ENCODE measurements at places on chromosomes 7 and 10. TPM values are rescaled to one million over a fixed set of nuclear protein-coding genes. Genes with fewer than 3 reads are reported as not detected.

- no peak overlapping the region for H3K4me3 ChIP-seq
- no peaks in the 10 kb centered on the region for H3K36me3 ChIP-seq
- H3K27ac ChIP-seq: no peak overlapping the region
- no peaks in the 10 kb centered on the region for H3K27me3 ChIP-seq
- no peaks in the 10 kb centered on the region for H3K4me1 ChIP-seq
Observed at GRCh38 chr7:26265499-26266075, 26.1 kb upstream of the SNX10 start.

TSPAN33 gene
- 34.5 TPM for total RNA-seq

RADIL gene
- total RNA-seq: 5.8 TPM

- no peak overlapping the region for H3K4me3 ChIP-seq
- H3K36me3 ChIP-seq: no peaks in the 10 kb centered on the region
- no peaks in the 10 kb centered on the region for H3K27me3 ChIP-seq
- no peak overlapping the region for H3K27ac ChIP-seq
- no peak for DNase-seq
- no peaks in the 10 kb centered on the region for H3K4me1 ChIP-seq
Observed at GRCh38 chr7:35390146-35390545, 136.2 kb upstream of the TBX20 start.

ADAM22 gene
- total RNA-seq: 10.7 TPM

GPR141 gene
- 2.6 TPM for total RNA-seq

TMEM270 gene
- not detected for total RNA-seq

- H3K4me3 ChIP-seq: no peak overlapping the region
- peaks cover 7% of the 10 kb centered on the region for H3K4me1 ChIP-seq
- H3K27ac ChIP-seq: no peak overlapping the region
- H3K36me3 ChIP-seq: no peaks in the 10 kb centered on the region
Observed at GRCh38 chr10:69403519-69403918, 13.2 kb downstream of the TACR2 start.

DNA sequence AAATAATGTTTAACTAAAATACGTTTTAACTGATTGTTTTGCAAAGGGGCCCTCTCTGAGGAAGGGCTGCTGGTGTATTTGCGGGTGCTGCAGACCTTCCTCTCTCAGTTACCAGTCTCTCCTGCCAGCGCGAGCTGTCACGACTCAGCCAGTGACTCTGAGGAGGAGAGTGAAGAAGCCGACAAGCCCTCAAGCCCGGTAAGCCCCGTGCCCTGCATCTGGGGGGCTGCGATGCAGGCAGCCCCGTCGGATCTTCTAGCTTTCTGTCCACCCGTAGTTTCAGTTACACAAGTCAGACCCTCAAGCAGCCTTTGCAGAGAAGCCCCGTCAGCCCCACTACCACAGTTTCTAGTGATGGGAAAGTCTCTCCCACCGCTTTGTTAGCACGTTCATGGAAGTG is 45.1 kb downstream of the UBE3C start:
- H3K27me3 ChIP-seq: no peaks in the 10 kb centered on the region
- no peak for DNase-seq
- H3K27ac ChIP-seq: no peak overlapping the region
- H3K4me3 ChIP-seq: no peak overlapping the region

- no peak overlapping the region for H3K27ac ChIP-seq
- H3K36me3 ChIP-seq: no peaks in the 10 kb centered on the region
- no peaks in the 10 kb centered on the region for H3K27me3 ChIP-seq
- no peak for DNase-seq
- no peaks in the 10 kb centered on the region for H3K4me1 ChIP-seq
Observed at GRCh38 chr10:28910956-28911355, 233.6 kb downstream of the BAMBI start.

DNA sequence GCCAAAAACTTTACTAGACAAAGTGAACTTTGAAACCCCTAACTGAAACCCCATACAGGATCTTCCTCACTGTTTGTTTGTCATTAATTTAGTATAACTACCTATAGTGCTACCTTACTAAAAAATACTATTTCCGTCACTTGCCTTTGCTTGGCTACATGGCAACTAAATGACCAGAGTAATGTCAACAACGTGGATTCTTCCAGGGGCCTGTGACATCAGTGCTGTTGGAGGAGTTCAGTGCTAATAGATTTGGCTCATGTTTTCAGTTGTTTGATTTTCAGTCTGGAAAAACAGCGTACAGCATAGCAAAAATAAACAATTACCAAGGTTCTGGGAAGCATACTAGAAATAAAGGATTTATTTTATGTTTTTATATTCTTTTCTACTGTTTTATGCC is 3.0 kb upstream of the ASB15 start:
- H3K27ac ChIP-seq: no peak overlapping the region
- H3K4me3 ChIP-seq: no peak overlapping the region
- H3K27me3 ChIP-seq: no peaks in the 10 kb centered on the region
- peaks cover 26% of the 10 kb centered on the region for H3K4me1 ChIP-seq

GPNMB gene
- total RNA-seq: 0.99 TPM

TMEM130 gene
- total RNA-seq: 1.0 TPM

- no peak overlapping the region for H3K27ac ChIP-seq
- DNase-seq: no peak
- peaks cover 15% of the 10 kb centered on the region for H3K4me1 ChIP-seq
Observed at GRCh38 chr10:104256335-104256961, 1.8 kb downstream of the GSTO1 start.

DNAJC30 gene
- total RNA-seq: 2.6 TPM

MRLN gene
- not detected for total RNA-seq

- no peak overlapping the region for H3K27ac ChIP-seq
- no peaks in the 10 kb centered on the region for H3K36me3 ChIP-seq
- no peaks in the 10 kb centered on the region for H3K27me3 ChIP-seq
- H3K4me3 ChIP-seq: no peak overlapping the region
- DNase-seq: no peak
- no peaks in the 10 kb centered on the region for H3K4me1 ChIP-seq
Observed at GRCh38 chr7:98785929-98786571, 83.8 kb downstream of the TMEM130 start.

GRCh38 chr7:24406053-24406788 is 122.2 kb downstream of the NPY start:
- no peaks in the 10 kb centered on the region for H3K36me3 ChIP-seq
- H3K4me3 ChIP-seq: no peak overlapping the region
- H3K4me1 ChIP-seq: peaks cover 30% of the 10 kb centered on the region

C10orf62 gene
- total RNA-seq: not detected

IMMP2L gene
- total RNA-seq: 12.8 TPM

GRCh38 chr10:118241229-118242137 is 100.6 kb downstream of the FAM204A start:
- H3K27me3 ChIP-seq: peaks cover 17% of the 10 kb centered on the region
- H3K4me3 ChIP-seq: peak overlapping the region; percentile 31
- peaks cover 56% of the 10 kb centered on the region for H3K4me1 ChIP-seq
- peak; percentile 90 for DNase-seq

RPEL1 gene
- total RNA-seq: not detected

All from neural progenitor cell (in vitro differentiated cells).